ENCODE measurements at places on chromosomes 1 and 21. TPM values are rescaled to one million over a fixed set of nuclear protein-coding genes. Genes with fewer than 3 reads are reported as not detected.

The CR2 gene
- polyA plus RNA-seq = not detected

The KCND3 gene
- polyA plus RNA-seq = 7.8 TPM

The NIBAN1 gene
- polyA plus RNA-seq = 0.12 TPM

The PTAFR gene
- polyA plus RNA-seq = 0.12 TPM

The COL16A1 gene
- 4.4 TPM for polyA plus RNA-seq

The PALMD gene
- polyA plus RNA-seq = 20.6 TPM

The DAB1 gene
- polyA plus RNA-seq = 11.4 TPM

The NBPF4 gene
- not detected for polyA plus RNA-seq

The AUNIP gene
- polyA plus RNA-seq = 0.48 TPM

The TGFBR3 gene
- polyA plus RNA-seq = 0.25 TPM
